Thyroid gland (tissue), 4 donors: ENCODE measurements at places on chromosomes 1 and 21. TPM values are rescaled to one million over a fixed set of nuclear protein-coding genes. Genes with fewer than 3 reads are reported as not detected.
A peak's percentile ranks its signal among the peaks of the same experiment; 100 is the strongest.

DNA sequence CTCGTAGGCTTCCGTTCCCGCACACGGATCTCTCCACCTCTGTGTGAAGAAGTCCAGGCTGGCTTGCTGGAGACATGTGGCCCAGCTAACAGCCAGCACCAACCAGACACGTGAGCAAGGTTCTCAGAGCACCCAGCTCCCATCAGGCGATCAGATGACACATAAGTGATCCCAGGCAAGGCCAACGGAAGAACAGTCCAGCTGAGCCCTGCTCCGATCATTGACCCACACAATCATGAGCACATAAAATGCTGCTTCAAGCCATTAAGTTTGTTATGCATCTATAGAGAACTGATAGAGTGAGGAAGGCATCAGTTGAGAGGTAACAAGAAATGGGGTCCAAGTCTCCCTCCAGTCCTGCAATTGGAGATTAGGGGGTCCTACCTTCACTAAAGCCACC lies 15.4 kb downstream of the C1orf198 start:
- H3K36me3 ChIP-seq, result peaks cover 12% of the 10 kb centered on the region
- no peaks in the 10 kb centered on the region for H3K27me3 ChIP-seq
- no peak overlapping the region for H3K27ac ChIP-seq
- DNase-seq, result no peak

The RNF11 gene
- total RNA-seq, result 116 TPM

- no peak overlapping the region for H3K27ac ChIP-seq
- H3K27me3 ChIP-seq, result no peaks in the 10 kb centered on the region
- no peaks in the 10 kb centered on the region for H3K4me1 ChIP-seq
- no peak for DNase-seq
- H3K36me3 ChIP-seq, result no peaks in the 10 kb centered on the region
- no peak overlapping the region for H3K4me3 ChIP-seq
Measured at GRCh38 chr1:229989591-229990248, 77.3 kb upstream of the GALNT2 start.

The LINGO4 gene
- 0.13 TPM for total RNA-seq

DNA sequence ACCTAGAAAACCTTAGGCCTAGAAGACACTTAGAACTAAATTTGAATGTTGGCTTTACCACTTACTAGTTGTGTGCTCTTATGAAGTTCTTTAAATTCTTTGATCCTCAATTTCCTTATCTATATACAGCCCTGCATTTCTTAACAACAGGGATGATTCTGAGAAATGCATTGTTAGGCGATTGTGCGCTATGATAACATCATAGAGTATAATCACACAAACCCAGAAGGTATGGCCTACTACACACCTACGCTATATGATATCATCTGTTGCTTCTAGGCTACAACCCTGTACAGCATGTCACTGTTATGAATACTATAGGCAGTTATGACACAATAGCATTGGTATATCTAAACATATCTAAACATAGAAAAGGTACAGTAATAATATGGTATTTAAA lies 137.4 kb downstream of the CHD1L start:
- no peaks in the 10 kb centered on the region for H3K27me3 ChIP-seq
- no peaks in the 10 kb centered on the region for H3K4me1 ChIP-seq
- no peaks in the 10 kb centered on the region for H3K36me3 ChIP-seq
- no peak overlapping the region for H3K27ac ChIP-seq

- peaks cover 10% of the 10 kb centered on the region for H3K4me1 ChIP-seq
- peak overlapping the region; percentile 91 for H3K4me3 ChIP-seq
- no peak overlapping the region for H3K27ac ChIP-seq
- DNase-seq, result peak; percentile 10
Measured at GRCh38 chr1:43706598-43707189, 642 bp upstream of the ST3GAL3 start.

- H3K4me3 ChIP-seq, result no peak overlapping the region
- H3K36me3 ChIP-seq, result no peaks in the 10 kb centered on the region
- no peak for DNase-seq
Measured at GRCh38 chr1:54695221-54695620, 20.4 kb upstream of the TTC4 start.

The OR6Y1 gene
- total RNA-seq, result not detected

DNA sequence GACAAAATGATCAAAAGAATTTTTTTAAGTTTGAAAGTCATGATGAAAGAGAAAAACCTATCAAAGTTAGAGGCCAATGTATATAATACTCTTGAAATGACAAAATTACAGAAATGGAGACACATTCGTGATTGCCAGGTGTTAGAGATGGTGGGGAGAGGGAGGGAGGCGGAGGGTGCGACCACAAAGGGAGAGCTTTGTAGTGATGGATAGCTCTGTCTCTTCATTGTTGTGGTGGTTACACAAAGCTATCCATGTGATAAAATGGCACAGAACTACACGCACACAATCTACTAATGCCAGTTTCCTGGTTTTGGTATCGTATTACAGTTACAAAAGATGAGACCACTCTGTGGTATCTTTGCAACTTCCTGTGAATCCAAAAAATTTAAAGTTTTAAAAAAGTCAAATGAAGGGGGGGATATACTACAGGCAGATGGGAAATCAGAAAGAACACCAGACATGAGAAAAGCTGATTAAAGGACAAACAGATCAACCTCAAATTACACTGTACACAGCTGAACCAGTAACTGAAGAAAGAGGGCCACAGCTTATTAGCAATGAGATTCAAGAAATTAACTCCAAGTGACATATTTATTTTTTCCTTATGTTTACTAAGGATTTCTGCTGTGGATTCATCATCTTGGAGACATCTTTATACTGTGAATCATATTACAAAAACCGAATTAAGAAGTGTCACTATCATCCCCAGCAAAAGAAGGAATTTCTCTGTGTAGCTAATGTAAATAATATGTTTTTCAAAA lies 199.1 kb downstream of the SLC45A1 start:
- DNase-seq, result no peak
- H3K4me1 ChIP-seq, result peaks cover 21% of the 10 kb centered on the region
- H3K27me3 ChIP-seq, result no peaks in the 10 kb centered on the region
- H3K36me3 ChIP-seq, result no peaks in the 10 kb centered on the region
- no peak overlapping the region for H3K4me3 ChIP-seq

DNA sequence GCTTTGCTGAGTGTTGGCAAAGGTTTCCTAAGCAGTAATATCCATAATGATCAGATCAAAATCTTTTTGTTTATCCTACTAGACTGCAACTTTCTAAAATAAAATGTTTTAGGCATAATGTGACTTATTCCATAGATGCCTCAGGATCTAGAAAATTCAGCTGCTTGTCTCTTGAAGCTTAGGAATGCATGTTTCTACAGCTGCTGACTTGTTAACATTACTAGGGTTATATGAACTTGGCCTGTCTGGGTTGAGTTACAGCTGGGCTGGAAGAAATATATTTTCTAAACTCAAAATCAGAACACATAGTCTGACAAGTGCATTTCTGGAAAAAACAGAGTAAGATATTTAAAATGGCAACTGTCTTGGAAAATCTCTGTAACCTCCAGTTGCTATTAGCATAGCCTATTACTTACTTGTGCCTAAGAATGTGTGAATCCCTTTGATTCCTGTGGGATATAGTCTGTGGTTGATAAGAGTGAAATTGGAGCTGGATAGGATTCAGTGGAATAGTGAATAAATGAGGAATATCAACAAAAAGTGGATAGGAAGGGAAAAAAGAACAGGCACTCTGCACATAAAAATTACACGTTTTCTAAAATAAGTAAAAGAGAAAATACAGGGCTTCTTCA lies 61.2 kb downstream of the RGS4 start:
- H3K4me1 ChIP-seq, result no peaks in the 10 kb centered on the region
- no peaks in the 10 kb centered on the region for H3K27me3 ChIP-seq
- DNase-seq, result no peak
- H3K27ac ChIP-seq, result no peak overlapping the region
- no peaks in the 10 kb centered on the region for H3K36me3 ChIP-seq

The RGS13 gene
- not detected for total RNA-seq

GRCh38 chr1:232662910-232663309 lies 33.0 kb upstream of the SIPA1L2 start:
- no peaks in the 10 kb centered on the region for H3K4me1 ChIP-seq
- no peak for DNase-seq
- H3K27me3 ChIP-seq, result no peaks in the 10 kb centered on the region
- no peaks in the 10 kb centered on the region for H3K36me3 ChIP-seq
- no peak overlapping the region for H3K4me3 ChIP-seq

The LIN28A gene
- total RNA-seq, result not detected

The SYTL1 gene
- total RNA-seq, result 19.4 TPM

DNA sequence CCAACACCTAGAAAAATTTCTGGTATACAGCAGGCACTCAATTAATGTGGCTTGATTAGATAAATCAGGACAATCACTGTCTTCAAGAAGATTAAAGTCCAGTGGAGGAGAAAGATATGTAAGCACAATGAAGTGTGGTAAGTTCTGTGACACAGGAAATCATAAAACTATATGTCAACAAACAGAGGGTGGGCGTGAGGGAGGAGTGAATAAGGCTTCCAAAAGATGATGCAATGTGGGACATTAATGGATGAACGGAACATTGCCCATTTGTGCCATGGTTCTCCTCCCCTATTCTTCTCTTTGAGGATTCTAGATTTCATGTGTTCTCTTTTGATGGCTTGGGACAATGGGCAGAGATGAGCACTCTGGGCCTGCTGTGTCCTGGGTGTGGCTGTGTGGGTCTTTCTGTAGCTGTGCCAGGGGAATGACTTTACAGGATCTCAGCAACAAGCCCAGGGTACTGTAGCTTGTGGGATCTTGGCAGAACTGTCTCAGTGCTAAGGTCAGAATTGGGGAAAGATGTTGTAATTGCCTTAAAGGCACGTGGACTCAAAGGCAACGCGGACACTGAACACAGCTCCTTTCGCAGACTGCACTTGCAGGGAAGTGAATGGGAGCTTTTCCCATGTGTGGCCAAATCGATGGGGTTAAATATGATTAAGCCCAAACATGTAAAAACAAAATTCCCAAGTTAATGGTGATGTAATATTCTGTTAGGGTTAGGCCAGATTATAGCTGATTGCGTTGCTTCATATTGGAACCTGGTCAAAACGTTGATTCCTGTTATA lies 366.9 kb downstream of the TGFB2 start:
- no peaks in the 10 kb centered on the region for H3K27me3 ChIP-seq
- no peak overlapping the region for H3K4me3 ChIP-seq
- H3K27ac ChIP-seq, result no peak overlapping the region
- no peaks in the 10 kb centered on the region for H3K4me1 ChIP-seq
- DNase-seq, result no peak

DNA sequence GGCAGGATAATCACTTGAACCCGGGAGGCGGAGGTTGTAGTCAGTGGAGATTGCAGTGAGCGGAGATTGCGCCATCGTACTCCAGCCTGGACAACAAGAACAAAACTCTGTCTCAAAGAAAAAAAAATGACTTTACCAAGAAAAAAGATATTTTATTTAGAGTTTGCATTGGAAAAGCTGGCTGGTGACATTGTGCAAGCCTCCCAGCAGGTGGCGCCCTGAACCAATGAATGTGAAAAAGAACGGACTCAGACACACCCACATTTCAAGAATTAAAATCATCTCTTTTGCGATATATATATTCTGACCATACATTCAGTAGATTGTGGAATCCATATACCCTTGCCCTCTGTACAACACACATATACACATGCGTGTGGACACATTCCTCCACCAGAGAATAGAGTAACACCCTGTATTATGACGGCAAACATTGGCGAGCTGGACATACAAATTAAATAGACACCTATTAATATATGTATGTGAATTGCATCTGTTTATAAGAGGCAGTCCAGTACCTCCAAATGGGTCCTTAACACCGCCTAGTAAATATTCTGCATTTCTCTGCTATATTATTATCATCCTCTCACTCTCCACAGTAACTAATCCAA lies 39.0 kb upstream of the CADM3 start:
- no peak overlapping the region for H3K27ac ChIP-seq
- no peaks in the 10 kb centered on the region for H3K4me1 ChIP-seq
- H3K4me3 ChIP-seq, result no peak overlapping the region
- peak; percentile 24 for DNase-seq

DNA sequence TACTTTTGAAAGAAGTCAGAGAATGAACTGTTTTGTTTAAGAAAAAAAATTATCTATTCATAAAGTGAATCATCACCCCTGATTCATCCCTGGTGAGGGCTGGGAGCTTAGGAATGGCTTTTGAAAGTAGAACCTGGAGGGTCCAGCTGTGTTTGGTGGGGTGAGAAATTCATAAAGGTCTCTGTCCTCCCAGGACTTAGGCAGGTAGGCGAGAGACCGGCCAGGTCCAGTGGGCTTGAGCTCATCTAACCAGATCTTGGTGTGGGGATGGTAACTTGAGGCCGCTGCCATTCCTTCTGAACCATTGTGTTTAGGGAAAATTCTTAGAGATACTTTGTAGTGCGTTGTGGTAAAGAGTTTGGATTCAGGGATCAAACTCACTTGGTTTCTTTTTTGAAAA lies 156.8 kb upstream of the TNR start:
- H3K27ac ChIP-seq, result no peak overlapping the region
- H3K36me3 ChIP-seq, result no peaks in the 10 kb centered on the region
- no peak for DNase-seq
- H3K4me1 ChIP-seq, result no peaks in the 10 kb centered on the region
- no peak overlapping the region for H3K4me3 ChIP-seq

The CGN gene
- 7.7 TPM for total RNA-seq

GRCh38 chr1:166855558-166855957 lies 16.3 kb downstream of the POGK start:
- peaks cover 20% of the 10 kb centered on the region for H3K36me3 ChIP-seq
- no peak for DNase-seq
- no peak overlapping the region for H3K4me3 ChIP-seq
- no peaks in the 10 kb centered on the region for H3K27me3 ChIP-seq

The DUSP10 gene
- total RNA-seq, result 7.2 TPM

GRCh38 chr1:183711741-183712361 lies 58.7 kb upstream of the APOBEC4 start:
- no peaks in the 10 kb centered on the region for H3K27me3 ChIP-seq
- H3K27ac ChIP-seq, result no peak overlapping the region
- H3K4me1 ChIP-seq, result no peaks in the 10 kb centered on the region
- H3K36me3 ChIP-seq, result no peaks in the 10 kb centered on the region
- DNase-seq, result no peak
- H3K4me3 ChIP-seq, result no peak overlapping the region

The KRTAP21-2 gene
- not detected for total RNA-seq

DNA sequence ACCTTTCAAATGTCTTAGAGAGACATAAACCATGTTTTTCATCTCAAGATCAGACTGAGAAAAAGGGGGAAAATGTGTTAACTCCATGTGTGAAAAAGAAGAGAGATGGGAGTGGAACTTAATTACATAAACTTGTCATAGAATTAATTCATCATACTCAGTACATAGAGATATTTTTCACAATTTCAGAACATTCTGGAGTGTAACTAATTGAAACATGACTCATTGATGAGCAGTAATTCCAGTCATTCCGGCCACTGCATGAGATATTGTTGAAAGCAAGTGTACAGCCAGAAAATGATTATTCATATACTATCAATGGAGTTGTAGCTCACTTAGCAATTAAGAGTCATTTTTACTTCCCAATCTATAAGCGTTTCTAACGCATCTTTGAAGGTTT lies 739.3 kb downstream of the LTN1 start:
- no peaks in the 10 kb centered on the region for H3K4me1 ChIP-seq
- H3K36me3 ChIP-seq, result no peaks in the 10 kb centered on the region
- H3K27ac ChIP-seq, result no peak overlapping the region
- H3K27me3 ChIP-seq, result no peaks in the 10 kb centered on the region
